ENCODE measurements at places on chromosomes 4 and X.

GRCh38 chrX:42567268-42567667, 210.7 kb downstream of the PPP1R2C start:
- no peak for DNase-seq

DNA sequence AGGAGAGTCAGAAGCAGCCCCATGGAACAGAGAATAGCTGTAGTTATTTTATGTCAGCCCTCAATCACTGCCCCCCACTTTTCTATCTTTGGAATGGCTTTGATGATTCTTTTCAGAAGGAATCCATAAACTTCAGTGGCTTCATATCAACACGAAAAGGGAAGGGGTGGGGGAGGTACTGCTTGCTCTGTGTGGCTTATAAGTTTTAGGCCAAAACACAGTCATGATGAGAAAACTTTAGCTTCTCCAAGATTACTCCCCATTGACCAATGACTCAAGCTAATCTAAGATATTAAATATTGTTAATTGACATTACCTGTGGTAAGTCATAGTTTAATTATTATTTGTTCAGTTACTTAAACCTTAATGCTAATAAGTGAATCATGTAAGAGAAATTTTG, 669.6 kb upstream of the FAM241A start:
- DNase-seq: no peak

GRCh38 chrX:27350476-27350875, 112.7 kb downstream of the PPP4R3C start:
- DNase-seq: no peak

GRCh38 chr4:154622598-154622997, 10.1 kb upstream of the FGG start:
- DNase-seq: no peak

- DNase-seq: no peak
Measured at GRCh38 chrX:7139202-7140081, 8.1 kb upstream of the STS start.

DNA sequence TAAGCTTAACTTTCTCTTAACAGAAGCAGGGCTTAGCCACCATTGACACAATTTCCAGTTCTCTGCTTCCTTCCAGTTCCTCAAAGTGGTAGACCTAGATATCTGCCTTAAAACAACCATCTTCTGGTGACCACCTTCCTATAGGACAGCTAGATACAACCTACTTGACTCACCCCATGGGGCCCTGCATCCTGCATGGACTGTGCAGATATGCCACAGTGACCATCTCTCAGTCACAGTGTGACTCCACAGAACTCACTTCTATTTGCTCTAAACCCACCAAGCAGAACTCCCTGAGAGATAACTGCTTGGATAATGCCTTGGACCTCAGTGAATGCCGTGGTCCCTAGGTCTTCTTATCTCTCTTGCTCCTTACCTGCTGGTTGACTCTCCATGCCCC, 621.6 kb downstream of the IQCM start:
- DNase-seq: no peak

DNA sequence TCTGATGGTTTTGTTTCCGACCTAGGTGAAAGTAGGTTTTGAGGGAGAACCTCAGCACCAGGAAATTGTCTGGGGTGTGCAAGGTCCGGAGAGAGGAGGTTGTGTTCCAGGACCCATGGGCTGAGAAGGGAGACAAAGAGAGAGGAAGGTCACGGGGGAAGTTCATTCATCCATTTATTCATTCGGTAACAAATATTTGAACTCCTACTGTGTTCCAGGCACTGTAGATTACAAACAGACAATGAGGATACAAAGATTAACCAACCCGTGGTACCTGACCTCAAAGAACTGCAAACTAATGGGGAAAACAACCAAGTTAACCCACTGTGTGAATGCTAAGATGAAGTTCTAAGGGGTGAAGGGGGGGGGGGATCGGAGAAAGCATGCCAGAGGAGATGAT, 1.8 kb upstream of the GPC3 start:
- no peak for DNase-seq

DNA sequence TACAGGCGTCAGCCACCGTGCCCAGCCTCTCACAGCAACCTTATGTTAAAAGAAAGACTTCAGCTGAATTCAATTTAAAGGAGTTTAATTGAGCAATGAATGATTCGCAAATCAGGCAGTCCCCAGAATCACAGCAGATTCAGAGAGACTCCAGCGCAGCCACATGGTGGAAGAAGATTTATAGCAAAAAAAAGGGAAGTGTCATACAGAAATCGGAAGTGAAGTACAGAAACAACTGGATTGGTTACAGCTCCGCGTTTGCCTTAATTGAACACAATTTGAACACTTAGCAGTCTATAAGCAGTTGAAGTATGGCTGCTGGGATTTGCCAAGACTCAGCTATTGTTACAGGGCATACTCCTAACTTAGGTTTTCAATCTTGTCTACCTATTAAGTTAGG, 19.8 kb downstream of the CENPVL3 start:
- DNase-seq: no peak

GRCh38 chrX:24676403-24677024, 17.2 kb upstream of the POLA1 start:
- DNase-seq: no peak

GRCh38 chr4:40870150-40870549, 120.4 kb downstream of the NSUN7 start:
- no peak for DNase-seq

GRCh38 chr4:141680060-141680459, 43.7 kb downstream of the IL15 start:
- no peak for DNase-seq

DNA sequence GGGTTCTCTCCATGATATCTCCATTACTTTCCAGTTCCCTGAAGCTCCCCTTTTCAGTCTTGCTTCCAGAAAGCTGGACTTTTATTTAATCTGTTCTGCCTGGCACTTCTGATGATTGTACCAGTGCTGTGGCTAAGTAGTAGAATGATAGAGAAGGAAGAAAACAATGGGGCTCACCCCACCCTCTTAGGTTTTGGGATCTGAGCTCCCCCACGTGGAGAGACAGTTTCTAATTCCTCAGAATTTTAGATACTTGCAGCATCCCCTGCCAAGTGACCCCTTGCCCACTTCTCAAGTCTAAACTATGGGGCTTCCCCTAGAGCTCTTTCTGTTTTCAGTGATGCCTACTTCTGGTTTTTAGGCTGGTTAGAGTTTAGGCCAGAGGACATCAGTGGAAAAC, 73.9 kb downstream of the GC start:
- DNase-seq: no peak

GRCh38 chr4:16157609-16158503, 68.4 kb downstream of the TAPT1 start:
- DNase-seq: no peak

DNA sequence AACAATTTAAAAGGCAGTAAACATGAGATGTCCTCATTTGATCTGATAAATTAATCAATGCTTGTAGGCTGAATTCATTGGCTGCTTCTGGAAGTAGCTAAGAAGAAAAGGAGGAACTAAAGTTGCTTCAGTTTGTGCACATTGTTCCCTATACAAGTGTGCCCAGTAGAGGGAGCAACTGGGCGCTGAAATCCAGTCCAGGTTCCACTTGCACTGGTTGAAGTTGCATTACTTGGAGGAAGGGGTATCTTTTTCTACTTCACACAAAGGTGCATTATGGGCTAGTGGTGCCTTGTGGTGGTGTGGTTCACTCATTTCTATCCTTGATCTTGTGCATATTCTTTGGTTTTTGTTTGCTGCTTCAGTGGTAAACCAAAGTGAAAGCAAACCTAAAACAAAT, 67.9 kb upstream of the SOX3 start:
- DNase-seq: no peak

All from RWPE2 (cell line).